ENCODE measurements at places on chromosomes 3 and 15. TPM values are rescaled to one million over a fixed set of nuclear protein-coding genes. Genes with fewer than 3 reads are reported as not detected.

ADAMTSL3 gene
- under 0.01 TPM for total RNA-seq

PPP1R2 gene
- 93.6 TPM for total RNA-seq

ATP13A5 gene
- total RNA-seq = not detected

AGBL1 gene
- not detected for total RNA-seq

SLC6A6 gene
- total RNA-seq = 7.8 TPM

CPN2 gene
- total RNA-seq = not detected
